ENCODE measurements at places on chromosomes 12 and 14. TPM values are rescaled to one million over a fixed set of nuclear protein-coding genes. Genes with fewer than 3 reads are reported as not detected.

PAWR gene
- polyA plus RNA-seq: 7.1 TPM

KICS2 gene
- 2.6 TPM for polyA plus RNA-seq

LALBA gene
- not detected for polyA plus RNA-seq

KERA gene
- polyA plus RNA-seq: 0.02 TPM

KLRF1 gene
- polyA plus RNA-seq: 0.32 TPM

SERPINA10 gene
- polyA plus RNA-seq: not detected

LRP10 gene
- 28.7 TPM for polyA plus RNA-seq

OR4K5 gene
- not detected for polyA plus RNA-seq

C12orf54 gene
- polyA plus RNA-seq: not detected

RND1 gene
- polyA plus RNA-seq: 2.6 TPM

RXYLT1 gene
- polyA plus RNA-seq: 12.6 TPM

FOXA1 gene
- not detected for polyA plus RNA-seq

GPR84 gene
- polyA plus RNA-seq: 0.20 TPM

KRT80 gene
- polyA plus RNA-seq: 0.05 TPM

ADGRD1 gene
- polyA plus RNA-seq: 50.0 TPM

METTL25 gene
- polyA plus RNA-seq: 4.1 TPM

TCL1B gene
- not detected for polyA plus RNA-seq

RHEBL1 gene
- 0.59 TPM for polyA plus RNA-seq

PHC1 gene
- 13.3 TPM for polyA plus RNA-seq

SART3 gene
- 14.2 TPM for polyA plus RNA-seq

LMNTD1 gene
- polyA plus RNA-seq: not detected

WDHD1 gene
- polyA plus RNA-seq: 0.68 TPM

LRFN5 gene
- 0.23 TPM for polyA plus RNA-seq

SLC25A47 gene
- not detected for polyA plus RNA-seq

TAS2R9 gene
- polyA plus RNA-seq: not detected

ACVRL1 gene
- polyA plus RNA-seq: 18.7 TPM

PPFIA2 gene
- polyA plus RNA-seq: 0.66 TPM

HPD gene
- 2.0 TPM for polyA plus RNA-seq

ASB2 gene
- 112 TPM for polyA plus RNA-seq

DHRS4 gene
- 52.7 TPM for polyA plus RNA-seq

PTGER2 gene
- polyA plus RNA-seq: 0.32 TPM

CDKL1 gene
- polyA plus RNA-seq: 1.0 TPM

SLC6A13 gene
- 2.1 TPM for polyA plus RNA-seq

DAO gene
- not detected for polyA plus RNA-seq

ZC2HC1C gene
- polyA plus RNA-seq: 8.4 TPM

YLPM1 gene
- 15.5 TPM for polyA plus RNA-seq

AGAP2 gene
- polyA plus RNA-seq: 1.7 TPM

WIF1 gene
- 0.38 TPM for polyA plus RNA-seq

FLVCR2 gene
- 1.3 TPM for polyA plus RNA-seq

IFNG-AS1 gene
- polyA plus RNA-seq: 0.79 TPM

KLRB1 gene
- polyA plus RNA-seq: 0.18 TPM

Measured in right cardiac atrium (tissue), 5 donors.